ENCODE measurements at places on chromosomes 1 and 21.

DNA sequence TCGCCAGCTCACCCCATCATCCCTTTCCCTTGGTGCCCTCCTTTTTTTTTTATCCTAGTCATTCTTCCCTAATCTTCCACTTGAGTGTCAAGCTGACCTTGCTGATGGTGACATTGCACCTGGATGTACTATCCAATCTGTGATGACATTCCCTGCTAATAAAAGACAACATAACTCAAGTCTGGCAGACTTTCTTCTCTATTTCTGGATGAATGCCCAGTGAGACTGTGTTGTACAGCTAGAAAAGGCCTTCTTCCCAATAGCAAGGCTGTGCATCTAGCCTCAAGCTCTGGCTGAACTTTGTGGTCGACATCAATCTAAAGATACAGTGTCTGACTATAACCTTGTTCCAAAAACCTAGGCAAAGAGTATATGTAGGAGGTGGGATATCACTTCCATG, 6.4 kb downstream of the IL24 start:
- DNase-seq: no peak

GRCh38 chr1:234969011-234969441, 159.6 kb downstream of the TOMM20 start:
- no peak for DNase-seq

- DNase-seq: no peak
These were observed 57.5 kb downstream of the GLIS1 start for GRCh38 chr1:53681351-53681976.

DNA sequence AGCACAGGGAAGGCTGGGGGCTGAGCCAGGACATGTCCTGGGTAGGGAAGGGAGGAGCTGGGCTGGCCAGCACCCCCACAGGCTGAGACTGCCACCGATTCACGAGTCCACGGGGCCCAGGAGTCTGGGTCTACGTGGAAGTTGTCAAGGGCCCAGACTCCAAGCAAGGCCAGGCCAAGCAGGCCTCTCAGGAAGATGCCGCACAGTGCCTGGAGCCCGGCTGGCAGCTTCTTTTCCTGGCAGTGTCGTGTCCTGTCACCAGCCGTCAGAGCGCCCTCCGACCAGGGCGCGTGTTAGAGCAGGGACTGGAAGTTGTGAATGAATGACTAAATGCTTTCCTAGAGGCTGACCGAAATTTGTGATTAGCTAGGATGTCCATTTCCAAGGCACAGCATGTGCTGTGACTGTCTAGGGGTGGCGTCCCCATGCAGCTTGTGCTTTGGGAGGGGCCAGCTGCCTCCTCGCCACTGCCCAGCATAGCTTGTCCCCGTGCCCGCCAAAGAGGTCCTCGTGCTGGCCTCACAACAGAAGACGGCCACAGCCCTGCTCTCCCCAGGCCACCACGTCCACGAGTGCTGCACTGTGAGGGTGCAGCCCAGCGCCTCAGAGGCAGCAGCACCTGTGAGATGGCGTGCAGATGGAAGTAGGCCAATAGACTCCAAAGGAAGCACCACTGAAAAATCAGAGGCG, 147.4 kb upstream of the COL6A1 start:
- no peak for DNase-seq

DNA sequence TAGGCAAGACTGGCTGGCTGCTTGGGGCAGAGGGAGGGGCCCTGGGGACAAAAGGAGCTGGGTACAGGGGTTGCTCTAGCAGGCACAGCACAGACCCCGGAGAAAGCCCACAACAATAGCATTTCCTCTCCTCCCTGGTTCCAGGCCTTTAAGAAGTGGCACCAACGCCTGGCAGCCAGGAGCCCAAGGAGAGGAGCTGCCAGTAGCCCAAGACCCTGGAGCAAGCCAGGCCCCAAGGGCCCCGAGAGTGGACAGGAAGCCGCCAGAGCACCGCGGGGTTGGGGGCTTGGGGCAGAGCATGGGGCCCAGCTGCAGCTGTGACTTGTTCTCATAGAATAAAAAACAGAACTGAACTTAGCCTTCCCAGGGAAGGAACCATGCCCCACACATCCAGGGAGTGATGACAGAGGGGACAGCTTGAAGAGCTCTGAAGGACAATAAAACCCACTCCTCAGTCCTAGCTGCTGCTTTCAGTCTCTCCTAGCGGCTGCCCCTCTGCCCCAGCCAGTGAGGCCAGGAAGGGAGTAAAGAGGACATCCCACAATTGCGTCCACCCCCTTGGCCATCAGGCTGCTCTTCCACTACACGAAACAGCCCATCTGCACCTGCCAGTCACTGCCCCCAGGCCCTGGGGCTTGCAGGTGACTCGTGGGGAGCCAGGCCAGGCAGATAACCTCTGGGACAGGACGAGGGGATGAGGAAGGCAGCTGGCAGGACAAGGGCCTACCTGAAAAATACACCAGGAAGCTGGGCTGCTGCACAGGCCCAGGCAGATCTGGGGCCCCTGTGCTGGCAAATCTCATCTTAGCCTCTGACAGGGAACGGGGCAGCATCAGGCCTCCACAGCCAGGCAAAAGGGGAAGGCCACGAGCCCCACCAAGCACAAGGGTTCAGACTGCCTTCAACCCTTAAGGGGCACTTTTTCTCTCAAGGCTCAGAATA, 16.4 kb downstream of the MTHFR start:
- DNase-seq: no peak

GRCh38 chr1:220879509-220880361, 492 bp downstream of the HLX start:
- DNase-seq: no peak

DNA sequence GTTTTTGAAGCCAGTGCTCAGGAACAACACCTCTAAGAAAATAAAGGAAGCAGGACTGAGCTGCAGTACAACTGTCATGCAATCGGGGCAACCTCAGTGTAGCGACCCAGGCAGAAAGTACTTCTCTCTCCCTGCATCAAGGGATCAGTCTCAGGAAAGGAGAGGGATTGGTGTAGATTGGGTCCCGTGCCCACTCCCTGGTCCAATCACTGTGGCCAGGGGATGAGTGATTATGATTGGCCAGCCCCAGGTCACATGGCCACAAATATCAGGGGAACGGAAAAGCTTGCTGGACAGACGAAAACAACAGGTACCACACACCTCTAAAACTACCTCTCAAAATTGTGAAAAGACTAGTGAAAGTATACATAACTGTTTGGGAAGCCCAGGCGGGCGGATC, 136.2 kb upstream of the F3 start:
- no peak for DNase-seq

- no peak for DNase-seq
These were observed 7.5 kb downstream of the TMEM59 start for GRCh38 chr1:54045496-54045895.

GRCh38 chr21:25942135-25942534, 207.4 kb downstream of the GABPA start:
- DNase-seq: no peak

GRCh38 chr1:218163371-218163770, 121.7 kb upstream of the RRP15 start:
- no peak for DNase-seq

GRCh38 chr1:9292361-9293240, at the start of gene SPSB1:
SPSB1 (plus strand) TSS chr1:9292894; CDS start chr1:9355892, 62,998 bp downstream.
- DNase-seq: peak; percentile 77

DNA sequence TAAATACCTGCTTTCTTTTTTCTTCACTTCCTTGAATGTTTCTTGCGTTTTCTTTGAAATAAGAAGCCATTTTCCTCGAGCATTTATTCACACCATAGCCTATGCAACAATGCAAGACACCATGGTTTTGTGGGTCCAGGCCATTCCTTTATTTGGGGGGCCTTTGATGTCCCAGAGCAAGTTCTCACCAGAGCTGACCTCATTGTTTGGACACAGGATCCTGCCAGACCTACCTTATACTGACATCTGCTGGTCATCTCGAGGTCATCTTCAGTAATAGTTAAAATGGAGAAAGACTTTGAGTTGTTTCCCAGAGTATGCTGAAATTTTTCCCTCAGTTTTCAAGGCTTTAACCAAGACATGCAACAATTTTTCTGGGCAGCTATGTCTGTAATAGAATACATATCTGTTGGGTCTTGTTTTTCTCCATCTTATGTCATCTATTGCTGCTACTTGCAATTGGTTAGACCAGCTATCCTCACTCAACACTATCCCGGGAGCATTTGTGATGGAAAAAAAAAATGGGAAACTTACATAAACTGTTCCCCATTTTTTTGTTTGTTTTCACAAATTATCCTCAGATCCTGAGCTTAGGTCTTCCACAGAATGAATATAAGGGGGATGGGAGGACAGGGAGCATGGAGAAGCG, 34.0 kb upstream of the BACE2 start:
- no peak for DNase-seq

DNA sequence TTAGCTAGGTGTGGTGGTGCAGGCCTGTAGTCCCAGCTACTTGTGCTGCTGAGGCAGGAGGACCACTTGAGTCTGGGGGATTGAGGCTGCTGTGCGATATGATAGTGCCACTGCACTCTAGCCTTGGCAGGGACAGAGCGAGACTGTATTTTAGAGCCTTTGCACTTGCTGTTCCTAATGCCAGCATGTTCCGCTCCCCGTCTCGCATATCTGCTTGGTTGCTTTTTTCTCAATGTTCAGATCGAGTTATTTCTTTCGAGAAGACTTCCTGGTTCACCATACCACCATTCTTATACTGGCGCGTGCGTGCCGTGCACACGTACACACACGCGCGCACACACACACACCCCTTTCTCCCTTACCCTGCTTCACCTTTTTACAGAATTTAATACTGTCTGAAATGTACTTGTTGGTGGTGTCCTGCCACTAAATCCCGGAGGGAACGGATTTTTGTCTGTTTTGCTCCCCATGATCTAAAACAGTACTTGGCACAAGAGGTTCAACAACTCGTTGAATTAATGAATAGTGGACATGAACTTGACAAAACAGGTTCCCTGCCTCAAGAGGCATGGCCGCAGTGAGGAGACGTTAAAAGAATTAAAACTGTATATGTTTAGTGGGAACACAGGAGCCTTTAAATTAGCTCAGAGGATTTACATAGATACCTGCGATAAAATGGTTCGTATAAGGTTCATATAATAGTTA, 1.1 kb upstream of the RPRD2 start:
- no peak for DNase-seq

DNA sequence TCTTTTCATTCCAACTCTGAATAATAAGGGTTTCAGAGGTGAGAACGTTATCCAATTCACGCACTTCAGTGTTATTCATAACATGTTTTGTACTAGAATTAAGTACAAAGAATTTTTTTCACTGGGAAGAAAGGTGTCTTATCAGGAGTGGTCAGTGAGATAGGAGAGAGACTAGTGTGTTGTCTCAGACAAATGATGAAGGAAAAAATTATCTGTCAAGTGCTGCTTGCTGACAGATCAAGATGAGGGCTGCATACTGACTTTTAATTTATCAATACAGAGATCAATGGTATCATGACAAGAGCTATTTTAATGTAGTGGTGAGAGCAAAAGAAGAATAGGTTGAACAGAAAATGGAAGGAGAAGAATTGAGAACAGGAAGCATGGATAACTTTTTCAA, 402.4 kb downstream of the KCNT2 start:
- no peak for DNase-seq

DNA sequence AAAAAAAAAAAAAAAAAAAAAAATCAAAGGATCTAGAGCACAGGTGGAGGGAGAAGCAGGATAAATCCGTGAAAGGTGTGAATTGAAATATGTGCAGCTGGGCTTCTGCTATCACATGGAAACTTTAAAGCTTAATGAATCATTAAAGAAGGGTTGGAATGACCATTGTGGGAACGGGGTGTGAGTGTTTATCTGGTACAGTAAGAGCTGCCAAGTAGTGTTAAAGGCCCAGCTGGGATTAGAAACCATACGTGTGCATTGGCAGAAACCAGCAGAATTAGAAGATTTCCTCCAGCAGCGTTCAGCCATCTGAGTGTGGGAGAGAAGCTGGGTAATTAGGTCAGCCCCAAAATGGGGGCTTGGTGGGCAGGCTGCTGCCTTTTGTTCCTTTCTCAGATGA, 13.5 kb downstream of the FALEC start:
- DNase-seq: no peak

GRCh38 chr1:33477451-33477850, 5.0 kb downstream of the ZSCAN20 start:
- no peak for DNase-seq

DNA sequence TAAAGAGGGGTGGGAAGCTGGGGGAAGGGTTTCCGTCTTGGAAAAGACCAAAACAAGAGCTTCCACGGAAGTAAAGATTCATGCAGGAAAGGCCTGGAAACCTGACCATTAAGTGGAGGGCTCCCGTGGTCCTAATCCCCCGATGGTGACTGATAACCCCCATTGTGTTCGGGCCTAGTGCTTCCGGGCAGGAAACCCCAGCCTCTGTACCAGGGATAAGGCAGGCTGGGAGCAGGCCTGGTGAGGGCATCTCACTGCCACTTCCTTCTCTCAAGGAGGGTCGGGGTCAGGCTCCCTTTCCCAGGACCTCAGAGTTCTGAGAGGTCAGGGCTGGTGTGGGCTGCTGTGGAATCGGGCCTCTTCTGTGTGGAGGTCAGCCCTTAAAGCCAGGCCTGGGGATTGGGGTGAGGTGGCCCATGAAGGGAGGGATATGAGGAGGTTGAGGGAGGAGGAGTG, 136.9 kb downstream of the CDC7 start:
- DNase-seq: no peak

- no peak for DNase-seq
These were observed 54.5 kb downstream of the COL6A1 start for GRCh38 chr21:46035809-46036695.

GRCh38 chr1:150386592-150386991, 22.6 kb downstream of the RPRD2 start:
- DNase-seq: no peak

- no peak for DNase-seq
These were observed 3.1 kb upstream of the TACSTD2 start for GRCh38 chr1:58580186-58580585.

DNA sequence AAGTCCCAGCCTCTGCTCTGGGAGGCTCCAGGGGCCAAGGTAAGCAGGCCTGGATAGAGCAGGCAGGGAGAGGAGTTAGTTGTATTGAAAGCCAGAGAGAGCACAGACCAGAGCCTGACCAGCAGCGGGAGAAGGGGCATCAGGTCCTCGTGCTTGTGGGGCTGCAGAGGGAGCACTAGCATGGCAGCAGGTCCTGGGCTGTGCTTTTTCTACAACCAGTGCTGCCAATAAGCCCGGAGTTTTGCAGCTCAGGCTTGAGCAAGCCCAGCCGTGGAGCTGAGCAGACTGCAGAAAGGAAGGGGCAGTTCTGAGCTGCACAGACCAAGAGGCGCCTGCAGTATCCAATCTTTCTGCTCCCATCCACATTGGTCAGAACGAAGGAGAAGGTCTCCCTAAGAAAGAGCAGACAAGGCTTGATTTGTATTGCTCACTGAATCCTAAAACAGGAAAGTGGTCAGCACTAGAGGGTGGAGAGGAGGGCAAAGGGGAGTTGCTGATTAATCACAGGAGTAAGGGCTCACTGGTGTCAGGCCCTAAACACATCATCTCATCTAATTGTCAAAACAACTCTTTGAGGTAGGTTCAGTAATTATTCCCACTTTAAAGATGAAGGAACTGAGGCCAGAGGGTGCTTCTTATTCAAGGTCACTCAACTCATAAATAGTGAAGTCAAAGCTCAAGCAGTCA, 2.7 kb downstream of the DENND2D start:
- DNase-seq: no peak

DNA sequence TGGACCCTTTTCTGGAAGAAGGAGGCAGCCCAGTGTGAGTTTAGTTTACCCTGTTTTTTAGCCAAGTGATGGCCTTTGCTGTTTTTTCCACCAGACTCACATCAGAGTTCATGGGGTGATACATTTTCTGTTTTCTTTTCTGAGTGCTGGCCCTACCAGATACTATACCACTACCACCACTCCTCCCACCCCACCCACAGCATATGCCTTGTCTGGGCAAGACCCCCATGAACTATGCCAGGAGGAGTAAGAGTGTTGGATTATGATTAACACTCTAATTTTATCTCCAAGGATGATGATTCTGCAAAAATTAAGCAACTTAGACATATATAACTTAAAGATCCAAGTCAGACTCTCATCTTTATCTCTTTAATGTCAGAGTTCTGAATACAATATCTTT, 26.1 kb downstream of the FABP3 start:
- DNase-seq: no peak

All from nucleus accumbens (tissue), 56 donors.